ENCODE measurements at places on chromosomes 7 and 10.

DNA sequence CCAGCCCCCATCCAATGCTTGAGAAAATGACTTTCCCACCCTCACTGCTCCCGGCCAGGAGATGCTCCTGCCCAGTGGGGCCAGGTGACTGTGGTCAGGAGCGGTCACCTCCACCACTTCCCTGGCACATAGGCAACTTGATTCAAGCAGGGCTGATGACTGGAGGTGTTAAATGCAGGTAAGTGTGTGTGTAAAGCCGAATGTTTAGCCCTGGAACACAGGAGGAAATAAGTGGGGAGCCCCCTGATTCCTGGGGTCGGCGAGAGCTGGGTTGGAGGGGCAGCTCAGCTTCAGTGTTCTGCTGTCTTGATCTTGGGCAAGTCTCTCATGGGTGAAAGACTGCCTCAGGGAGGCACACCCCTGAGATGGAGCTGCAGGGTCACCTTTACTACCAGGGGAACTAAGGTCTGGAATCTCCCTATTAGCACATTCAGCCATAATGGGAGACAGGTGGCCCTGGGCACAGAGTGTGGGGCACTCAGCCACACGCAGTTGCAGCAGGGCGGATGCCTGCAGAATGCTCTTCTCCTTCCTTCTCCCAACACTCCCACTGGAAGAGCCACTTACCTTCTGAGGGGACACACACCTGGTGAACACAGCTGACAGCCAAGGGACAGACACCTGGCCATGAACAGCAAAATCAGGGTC, 124.1 kb downstream of the PTPN20 start:
- no peak for DNase-seq

GRCh38 chr7:3691478-3692158, 390.6 kb downstream of the SDK1 start:
- no peak for DNase-seq

GRCh38 chr7:28509251-28510025, 97.1 kb downstream of the CREB5 start:
- DNase-seq = no peak

- DNase-seq = no peak
Observed at GRCh38 chr10:98488669-98489430, 42.1 kb upstream of the HPS1 start.

GRCh38 chr10:31630861-31631567, 297.6 kb downstream of the ARHGAP12 start:
- no peak for DNase-seq

- DNase-seq = no peak
Observed at GRCh38 chr7:106891548-106892410, 26.7 kb downstream of the PIK3CG start.

DNA sequence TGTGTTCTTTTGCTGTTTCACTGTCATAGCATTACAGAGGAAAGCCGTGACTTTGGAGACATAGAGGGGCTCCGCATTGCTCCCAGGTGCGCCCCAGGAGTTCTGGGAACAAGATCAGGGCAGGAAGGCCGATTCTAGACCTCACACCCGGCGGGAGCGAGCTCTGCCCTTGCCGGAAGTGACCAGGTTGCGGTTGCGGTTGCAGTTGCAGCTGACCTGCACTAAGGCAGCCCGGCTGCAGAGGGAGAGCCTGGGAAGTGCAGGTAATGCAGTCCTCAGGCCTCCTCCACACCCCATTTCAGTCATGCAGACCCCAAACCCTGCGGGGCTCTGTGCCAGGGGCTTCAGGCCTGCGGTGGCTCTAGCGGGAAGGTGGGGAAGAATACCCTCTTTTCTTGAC, 130.0 kb upstream of the LANCL2 start:
- DNase-seq = no peak
